ENCODE measurements at places on chromosomes 6 and 20.
A peak's percentile ranks its signal among the peaks of the same experiment; 100 is the strongest.

DNA sequence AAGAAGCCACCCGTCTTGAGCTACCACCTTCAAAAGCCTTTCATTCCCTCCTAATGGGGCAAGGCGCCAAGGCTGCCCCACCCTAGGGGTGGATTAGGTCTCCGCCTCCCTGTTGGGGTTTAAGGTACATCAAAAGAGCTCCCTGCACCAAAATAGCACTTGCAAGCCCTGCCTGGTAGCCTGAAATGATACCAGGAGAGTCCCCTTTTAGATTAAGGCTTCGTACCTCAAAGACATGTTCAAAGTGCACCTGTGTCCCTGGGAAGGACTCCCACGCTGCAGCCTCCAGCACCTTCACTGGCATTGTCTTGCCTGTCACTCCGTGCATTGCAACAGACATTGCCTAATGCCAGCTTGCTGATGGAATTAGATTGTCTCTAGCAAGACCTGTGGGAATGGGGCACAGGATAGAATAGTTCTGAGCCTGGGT, 15.7 kb upstream of the CDKN1A start:
- DNase-seq: peak; percentile 37

DNA sequence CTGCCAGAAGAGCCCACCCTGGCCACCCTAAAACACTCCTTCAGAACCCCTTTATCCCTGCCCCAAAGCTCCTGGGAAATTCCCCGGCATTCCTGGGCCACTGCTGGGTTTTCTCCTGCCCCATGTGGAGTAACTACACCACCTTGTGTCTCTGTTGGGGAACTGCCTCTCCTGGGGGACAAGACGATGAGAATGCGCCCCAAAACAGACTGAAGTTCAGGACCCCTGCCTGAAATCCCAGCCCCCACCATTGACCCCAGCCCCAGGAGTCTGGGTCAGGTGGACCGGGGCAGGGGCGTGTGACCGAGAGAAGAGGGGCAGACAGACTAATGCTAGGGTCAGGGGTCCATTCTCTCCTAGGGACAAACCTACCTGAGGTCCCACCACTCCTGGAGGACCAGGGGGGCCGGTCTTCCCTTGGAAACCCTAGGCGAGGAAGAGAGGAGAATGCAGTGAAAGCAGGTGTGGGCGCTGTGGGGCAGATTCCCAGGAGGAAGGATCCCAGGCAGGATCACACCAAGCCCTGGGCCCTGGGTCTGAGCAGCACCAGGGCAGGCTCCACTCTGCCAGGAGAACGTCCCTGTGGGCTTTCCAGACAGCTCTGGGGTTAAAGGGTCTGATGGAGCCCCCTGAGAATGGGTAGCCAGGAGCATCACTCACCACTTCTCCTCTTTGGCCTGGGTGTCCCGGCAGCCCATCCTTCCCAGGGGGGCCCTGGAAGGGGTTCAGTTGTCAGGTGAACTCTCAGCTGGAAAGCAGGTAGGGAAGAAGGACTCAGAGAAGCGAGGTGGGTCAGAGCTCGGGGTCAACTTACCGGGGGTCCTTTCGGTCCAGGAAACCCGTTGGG, 19.4 kb downstream of the COL11A2 start:
- DNase-seq: peak; percentile 41

- no peak for DNase-seq
These were observed 30.9 kb upstream of the NEDD9 start for GRCh38 chr6:11263291-11263775.

GRCh38 chr20:57791966-57792365, 82.2 kb upstream of the PMEPA1 start:
- DNase-seq: peak; percentile 42

GRCh38 chr6:130825772-130826441, 1.3 kb upstream of the SMLR1 start:
- no peak for DNase-seq
